Tongue (tissue), 3 donors: ENCODE measurements at places on chromosomes 4 and X.

GRCh38 chr4:336099-336892, 1.3 kb upstream of the ZNF141 start:
- peak; percentile 38 for DNase-seq

DNA sequence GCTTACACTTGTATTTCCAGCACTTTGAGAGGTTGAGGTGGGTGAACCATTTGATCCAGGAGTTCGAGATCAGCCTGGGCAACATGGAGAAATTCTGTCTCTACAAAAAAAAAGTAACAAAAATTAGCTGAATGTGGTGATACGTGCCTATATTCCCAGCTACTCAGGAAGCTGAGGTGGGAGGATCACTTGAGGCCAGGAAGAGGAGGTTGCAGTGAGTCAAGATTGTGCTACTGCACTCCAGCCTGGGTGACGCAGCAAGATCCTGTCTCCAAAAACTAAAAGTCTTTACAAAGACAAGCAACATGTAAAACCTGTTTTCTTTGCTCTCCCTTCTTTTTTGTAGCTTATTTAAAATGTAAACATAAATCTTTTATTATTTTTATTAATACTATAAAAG, 1156.1 kb downstream of the FAT4 start:
- no peak for DNase-seq

DNA sequence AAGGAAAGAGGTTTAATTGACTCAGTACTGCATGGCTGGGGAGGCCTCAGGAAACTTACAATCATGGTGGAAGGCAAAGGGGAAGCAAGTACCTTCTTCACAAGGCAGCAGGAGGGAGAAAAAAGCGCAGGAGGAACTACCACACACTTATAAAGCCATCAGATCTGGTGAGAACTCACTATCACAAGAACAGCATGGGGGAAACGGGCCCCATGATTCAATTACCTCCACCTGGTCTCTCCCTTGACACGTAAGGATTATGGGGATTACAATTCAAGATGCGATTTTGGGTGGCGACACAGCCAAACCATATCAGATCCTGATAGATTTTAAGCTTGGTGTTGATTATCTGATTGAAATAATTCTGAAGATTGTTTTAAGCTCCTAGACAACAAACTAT, 218.7 kb downstream of the CBR4 start:
- no peak for DNase-seq

DNA sequence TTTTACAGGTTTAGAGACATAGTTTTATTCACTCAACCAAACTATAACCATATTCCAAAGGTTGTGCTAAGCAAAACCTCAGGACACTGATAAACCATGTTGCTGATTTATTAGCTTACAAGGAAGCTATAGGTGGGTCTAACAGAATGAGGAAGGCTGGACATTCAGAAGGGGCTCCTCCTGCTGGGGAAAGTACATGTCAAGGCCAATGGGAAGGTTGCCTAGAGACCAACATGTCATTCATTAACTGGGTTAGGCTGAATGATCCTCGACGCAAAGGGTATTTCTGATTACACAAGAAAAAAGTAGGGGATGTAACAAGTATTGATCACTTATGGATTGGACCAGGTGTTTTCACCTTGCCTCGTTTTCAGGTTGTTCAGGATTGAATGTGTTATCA, 30.3 kb downstream of the SLC10A6 start:
- DNase-seq = no peak

DNA sequence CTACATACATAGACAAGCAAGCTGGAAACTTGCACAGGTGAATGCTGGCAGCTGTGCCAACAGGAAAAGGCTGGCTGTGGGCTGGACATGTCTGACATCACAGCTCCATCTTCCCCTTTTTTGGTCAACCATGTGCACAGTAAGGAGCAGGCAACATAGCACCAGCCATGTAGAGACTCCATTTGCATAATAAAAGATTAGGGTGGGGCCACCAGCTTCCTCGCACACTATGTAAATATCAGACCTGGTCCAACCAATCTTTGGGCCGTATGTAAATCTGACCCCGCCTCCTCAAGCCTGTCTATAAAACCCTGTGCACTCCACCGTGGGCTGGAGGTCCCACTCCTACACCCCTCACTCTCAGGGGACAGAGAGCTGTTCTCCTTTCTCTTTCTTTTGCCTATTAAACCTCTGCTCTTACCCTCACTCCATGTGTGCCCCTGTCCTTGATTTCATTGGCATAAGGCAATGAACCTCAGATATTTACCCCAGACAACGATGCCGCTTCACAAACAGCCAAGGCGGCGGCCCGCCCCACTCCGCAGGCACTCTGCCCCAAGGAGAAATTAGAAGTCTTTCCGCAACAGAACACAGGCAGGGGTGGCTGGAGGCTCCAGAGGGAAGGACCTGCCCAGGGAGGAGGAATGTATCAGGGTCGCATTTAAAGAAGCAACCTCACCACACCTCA, 862.2 kb downstream of the TRIML1 start:
- DNase-seq = no peak

DNA sequence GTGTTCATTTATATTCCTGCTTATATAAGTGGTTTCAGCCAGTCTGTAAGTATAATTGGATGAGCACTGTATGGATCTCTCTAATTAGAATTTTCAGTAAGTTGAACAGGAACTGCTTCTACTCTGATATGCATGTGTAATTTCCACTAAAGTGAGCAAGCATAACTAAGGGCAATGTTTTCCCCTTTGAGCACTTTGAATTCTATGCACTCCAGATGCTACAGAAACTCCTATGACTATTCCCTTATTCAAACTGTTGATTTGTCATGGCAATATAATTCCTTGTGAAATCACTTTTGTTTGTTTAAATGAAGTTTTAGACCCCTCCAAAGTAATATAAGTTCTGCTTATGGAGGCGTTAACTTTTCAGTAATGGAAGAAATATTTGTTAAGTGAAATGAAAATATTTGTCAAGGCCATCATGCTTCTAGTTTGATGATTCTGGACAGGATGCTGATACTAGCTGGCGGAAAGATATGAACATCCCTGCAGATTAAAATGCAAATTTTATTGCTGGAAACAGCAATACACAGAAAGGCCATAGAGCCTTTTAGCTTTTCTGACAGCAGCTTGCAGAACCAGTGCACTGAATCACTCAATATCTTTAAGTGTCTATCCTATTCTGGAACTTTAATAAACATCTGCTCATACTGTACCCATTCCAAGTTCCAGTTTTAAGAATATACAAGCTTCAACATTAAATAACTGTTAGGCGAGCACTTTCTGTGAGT, 1460.8 kb downstream of the RAPGEF2 start:
- peak; percentile 1 for DNase-seq

GRCh38 chr4:32022071-32022470, 1301.9 kb downstream of the PCDH7 start:
- DNase-seq = no peak

DNA sequence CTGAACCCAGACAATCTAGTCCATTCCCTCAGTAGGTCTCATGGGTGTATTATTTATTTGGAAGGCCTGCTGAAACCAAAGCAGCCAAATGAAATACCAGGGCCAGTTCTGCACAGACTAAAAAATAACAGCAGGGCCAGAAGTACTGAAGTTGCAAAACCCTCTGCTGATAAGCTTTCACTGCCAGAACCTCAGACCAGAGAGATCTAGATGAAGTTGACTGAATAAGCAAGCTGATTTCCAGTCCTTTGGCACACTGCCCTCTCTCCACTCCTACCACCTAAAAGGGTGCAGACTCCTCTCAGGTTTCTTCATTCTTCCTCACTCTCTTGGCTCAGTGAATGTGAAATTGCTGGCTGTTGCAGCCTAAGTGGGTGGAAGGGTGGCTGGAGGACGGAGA, 276.7 kb upstream of the KLF3 start:
- peak; percentile 46 for DNase-seq

- DNase-seq = no peak
Observed at GRCh38 chrX:104660092-104660491, 94.1 kb downstream of the IL1RAPL2 start.

DNA sequence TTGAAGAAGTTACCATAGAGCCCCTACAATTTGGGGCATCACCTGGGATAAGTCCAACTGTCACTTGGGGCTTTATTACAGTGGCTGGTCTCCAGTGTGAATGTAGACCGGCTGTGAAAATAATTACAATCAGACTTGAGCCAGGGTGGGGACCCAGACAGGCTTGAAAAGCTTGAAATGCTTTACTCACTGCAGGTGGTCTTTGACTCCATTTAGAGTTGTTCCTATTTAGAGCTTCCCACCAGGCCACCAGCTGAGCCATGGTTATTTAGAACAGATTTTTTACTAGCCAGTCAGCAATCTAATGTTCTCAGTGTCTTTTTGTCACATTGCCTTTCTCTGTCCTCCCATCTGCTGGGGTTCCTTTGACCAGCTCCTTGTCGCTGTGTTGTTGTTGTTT, 5.7 kb downstream of the ARHGAP10 start:
- no peak for DNase-seq

DNA sequence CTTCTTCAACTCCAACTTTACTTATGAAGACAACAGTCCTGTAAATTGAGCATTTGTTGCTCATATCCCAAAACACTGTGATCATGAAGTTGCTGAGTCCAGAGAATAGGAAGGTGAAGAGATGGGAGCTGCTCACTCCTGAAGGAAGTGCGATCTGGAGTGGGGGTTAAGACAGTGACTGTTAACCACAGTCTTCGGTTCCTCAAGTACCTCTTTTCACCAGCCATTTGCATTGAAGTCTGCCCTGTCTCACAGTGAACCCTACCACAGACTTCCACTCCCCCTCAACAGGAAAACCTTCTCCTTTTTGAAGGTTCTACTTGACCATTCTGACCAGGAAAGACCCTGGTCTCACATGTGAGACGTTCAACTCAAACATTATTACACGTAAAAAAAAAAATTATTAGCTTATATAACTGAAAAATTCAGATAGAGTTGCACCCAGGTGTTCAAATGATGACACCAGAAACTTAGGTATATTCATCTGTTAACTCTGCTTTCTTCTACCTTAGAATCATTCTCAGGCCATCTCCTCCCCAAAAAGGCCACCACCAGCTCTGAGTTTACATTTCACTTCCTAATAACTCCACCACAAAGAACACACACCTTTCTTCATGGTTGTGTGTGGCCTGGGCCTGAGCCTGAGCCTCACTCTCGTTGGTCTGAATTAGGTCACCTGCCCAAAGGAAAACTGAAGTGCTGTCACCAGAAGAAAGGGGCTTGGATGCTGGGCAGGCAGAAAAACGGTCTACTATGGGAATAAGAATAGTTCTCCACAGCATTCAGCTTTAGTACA, 199.2 kb downstream of the DCTD start:
- no peak for DNase-seq

GRCh38 chr4:20376070-20376469, 124.4 kb downstream of the SLIT2 start:
- DNase-seq = no peak

GRCh38 chrX:17606231-17606630, 131.1 kb upstream of the SCML1 start:
- DNase-seq = no peak

GRCh38 chr4:137156054-137156453, 376.2 kb downstream of the PCDH18 start:
- DNase-seq = no peak

DNA sequence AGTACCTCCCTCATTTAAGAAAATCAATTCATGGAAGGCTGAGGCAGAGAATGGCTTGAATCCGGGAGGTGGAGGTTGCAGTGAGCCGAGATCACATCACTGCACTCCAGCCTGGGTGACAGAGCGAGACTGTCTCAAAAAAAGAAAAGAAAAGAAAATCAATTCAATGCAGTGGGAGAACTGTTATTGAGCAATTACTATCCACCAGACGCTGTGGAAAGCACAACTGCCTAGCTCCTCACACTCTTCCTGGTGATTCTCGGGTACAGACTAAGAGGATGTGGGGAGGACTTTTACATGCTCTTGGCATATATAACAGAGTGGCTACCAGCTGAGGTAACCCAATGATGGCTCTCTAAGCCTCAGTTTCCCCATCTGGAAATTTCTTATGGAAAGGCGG, 2.7 kb upstream of the TMSB4X start:
- no peak for DNase-seq

GRCh38 chr4:161287678-161288352, 876.0 kb downstream of the FSTL5 start:
- DNase-seq = no peak

GRCh38 chr4:95549246-95550114, 707 bp upstream of the UNC5C start:
- DNase-seq = peak; percentile 55

DNA sequence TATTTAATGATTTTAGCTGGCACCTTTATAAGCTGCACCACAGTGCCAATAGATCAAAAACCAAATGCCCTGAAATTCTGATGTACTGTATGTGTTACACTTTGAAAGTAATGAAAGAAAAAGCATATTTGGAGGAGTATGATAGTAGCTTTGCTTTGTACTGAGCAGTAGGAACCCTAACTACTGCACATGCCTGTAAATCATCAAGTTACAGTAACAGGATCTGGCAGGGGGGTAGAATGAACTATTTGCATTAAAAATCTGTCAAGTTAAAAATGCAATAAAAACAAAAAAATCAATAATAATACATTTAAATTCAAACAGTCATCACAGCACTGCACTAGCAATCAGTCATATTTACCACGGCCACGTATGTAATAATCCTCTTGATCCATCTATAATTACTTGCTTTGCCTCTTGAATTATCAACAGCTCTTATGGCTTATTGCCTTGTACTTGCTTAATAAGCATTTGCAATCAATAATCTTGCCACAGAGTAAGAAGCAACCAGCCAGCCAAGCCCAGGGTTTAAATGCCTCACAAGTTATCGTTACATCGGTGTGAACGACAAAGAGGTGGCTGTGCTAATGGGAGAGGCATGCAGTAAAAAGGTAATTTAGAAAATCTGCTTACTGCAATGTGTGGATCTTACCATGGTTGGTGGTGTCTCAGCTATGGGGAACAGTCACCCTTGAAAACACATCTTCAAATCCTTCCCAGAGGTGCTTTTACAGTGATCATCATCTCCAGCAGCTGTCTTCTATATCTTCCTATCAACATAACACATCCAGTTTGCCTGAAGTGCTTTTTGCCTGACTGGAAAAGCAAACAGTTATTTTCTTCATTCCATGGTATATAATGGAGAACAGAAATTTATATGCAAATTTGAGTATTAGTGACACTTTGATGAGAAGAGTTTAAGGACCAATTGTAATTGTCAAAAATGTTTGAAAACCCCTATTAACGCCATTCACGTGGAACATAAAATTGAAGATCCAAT, 1812.1 kb upstream of the ADGRL3 start:
- DNase-seq = no peak

DNA sequence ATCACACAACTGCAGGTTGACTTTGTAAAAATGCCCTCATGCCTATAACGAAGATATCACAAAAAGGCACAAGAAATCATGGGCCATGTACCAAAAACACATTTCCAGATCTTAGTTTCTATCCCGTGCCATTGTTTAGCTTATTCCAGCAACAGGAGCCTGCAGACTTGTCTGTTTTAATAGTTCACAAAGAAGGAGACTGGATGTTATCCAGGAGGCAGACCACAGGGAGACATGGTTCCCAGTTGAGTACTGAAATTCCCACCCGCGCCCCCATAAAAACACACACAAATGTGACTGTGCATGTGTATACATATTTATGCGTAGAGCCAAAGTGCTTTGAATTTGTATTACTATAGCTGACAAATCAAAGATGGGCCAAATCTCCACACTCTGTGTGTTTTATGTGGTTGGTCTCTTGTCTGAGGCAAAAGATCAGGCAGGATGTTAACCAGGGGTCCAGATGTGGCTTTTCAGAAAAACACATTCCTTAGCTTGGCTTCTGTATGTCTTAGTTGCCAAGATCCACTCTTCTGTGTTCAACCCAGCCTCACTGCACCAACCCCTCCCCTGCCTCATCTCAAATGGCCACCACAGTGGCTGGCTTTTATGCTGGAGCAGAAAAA, 469.2 kb upstream of the DIPK2B start:
- DNase-seq = no peak
